Keratinocyte (primary cell): ENCODE measurements at places on chromosomes 3 and 15. TPM values are rescaled to one million over a fixed set of nuclear protein-coding genes. Genes with fewer than 3 reads are reported as not detected.
A peak's percentile ranks its signal among the peaks of the same experiment; 100 is the strongest.

Gene CIB2
- polyA plus RNA-seq, result 4.1 to 6.1 TPM (median 4.9 TPM) in 3 replicates

DNA sequence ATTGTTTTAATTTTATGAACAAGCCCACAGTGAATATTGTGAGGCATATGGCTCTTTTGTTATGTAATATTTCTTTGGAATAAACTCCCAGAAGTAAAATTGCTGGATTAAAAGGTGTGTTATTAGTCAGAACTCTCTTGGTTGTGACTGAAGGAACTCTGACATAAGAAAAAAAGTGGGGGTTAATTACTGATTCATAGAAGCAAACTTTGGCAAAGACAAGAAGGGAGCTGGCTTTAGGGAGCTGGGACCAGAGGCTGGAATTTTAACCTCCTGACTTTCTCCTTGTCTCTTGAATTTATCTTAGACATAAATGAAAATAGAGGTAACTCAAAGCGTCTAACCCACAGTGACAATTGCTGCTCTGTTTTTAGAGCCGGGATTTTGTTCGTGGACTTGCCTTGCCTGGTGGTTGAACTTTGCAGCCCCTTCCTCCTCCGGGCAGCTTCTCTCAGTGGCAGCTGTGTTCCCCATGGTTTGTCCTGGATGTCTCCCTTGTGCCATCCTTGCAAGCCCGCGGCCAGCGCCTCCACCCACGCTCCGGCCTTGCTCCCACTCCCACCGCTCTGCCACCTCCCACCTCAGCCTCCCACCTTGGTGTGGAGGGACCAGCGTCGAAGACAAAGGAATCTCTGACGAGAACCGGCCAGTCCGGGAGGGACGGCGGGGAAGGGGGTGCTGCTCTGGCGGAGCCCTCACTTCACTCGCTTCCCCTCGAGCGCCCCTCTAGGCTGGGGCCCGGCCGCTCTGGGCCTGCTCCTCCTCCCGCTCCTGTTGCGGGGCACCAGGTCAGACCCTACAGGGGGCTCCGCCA lies 28.0 kb downstream of the ARHGAP31 start:
- no peaks in the 10 kb centered on the region for H3K27me3 ChIP-seq
- peak overlapping the region; percentile 75 for H3K4me3 ChIP-seq
- DNase-seq, result no peak
- peak overlapping the region; percentile 66 for H3K27ac ChIP-seq

- no peaks in the 10 kb centered on the region for H3K27me3 ChIP-seq
- H3K36me3 ChIP-seq, result peaks cover 3% of the 10 kb centered on the region
- DNase-seq, result peak; percentile 5
- H3K27ac ChIP-seq, result no peak overlapping the region
Observed at GRCh38 chr3:149936812-149937230, 33.9 kb downstream of the PFN2 start.

DNA sequence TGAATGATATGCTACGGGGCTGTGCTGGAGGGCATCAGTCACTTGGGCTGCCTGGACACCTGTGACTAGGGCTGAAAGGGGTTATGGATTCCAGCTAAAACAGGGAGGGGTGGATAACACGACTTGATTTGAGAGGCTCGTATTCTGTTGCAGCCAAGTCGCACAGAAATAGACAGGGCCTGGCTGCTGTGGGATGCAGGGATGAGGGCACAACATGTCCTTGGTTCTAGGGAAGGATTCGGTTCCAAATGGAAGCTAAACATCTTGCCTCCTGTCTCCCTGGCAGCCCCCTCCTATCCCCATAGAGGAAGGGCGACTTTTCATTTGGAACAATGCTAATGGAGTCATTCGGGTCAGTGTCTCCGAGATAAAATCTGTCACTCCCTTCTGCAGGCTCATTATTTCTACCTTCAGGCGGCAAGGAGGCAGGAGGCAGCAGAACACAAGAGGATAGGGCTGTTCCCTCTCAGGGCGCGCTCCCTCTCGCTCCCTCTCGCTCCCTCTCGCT lies 433.8 kb upstream of the RBMS3 start:
- DNase-seq, result no peak
- no peaks in the 10 kb centered on the region for H3K27me3 ChIP-seq
